ENCODE measurements at places on chromosomes 3 and 15.

- DNase-seq, result no peak
These were observed 10.4 kb downstream of the SOX2 start for GRCh38 chr3:181722156-181722555.

GRCh38 chr3:156459434-156459833 lies 95.5 kb downstream of the SSR3 start:
- DNase-seq, result no peak

DNA sequence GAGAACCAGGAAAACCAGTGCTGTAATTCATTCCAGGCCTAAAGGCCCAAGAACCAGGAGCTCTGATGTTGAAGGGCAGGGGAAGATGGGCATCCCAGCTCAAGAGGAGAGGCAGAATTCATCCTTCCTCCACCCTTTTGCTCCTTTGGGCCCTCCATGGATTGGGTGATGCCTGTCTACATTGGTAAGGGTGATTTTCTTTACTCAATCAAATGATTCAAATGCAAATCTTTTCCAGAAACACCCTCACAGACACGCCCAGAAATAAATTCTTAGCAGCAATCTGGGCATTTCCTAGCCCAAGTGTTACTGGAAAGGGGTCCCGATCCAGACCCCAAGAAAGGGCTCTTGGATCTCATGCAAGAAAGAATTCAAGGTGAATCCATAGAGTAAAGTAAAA lies 17.6 kb upstream of the APOD start:
- DNase-seq, result no peak

GRCh38 chr15:68031404-68031803 lies 22.7 kb upstream of the PIAS1 start:
- no peak for DNase-seq

DNA sequence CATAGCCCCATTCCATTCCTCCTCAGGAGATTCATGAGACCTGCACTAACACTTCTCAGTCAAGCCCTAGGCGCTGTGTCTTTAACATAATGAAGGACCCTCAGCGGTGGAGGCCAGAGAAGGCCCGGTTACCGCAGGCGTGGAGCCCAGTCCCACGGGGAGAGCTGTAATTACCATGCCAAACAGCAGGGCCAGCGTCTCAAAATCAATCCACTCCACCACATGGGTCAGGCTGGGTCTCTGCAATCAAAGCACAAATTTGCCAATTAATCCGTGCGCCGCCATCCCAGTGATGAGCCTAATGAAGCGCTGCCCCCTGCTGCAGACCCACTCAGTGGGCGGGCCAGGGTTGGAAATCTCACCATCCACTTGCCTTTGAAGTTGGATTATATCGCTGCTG lies 109.7 kb downstream of the OCA2 start:
- no peak for DNase-seq

DNA sequence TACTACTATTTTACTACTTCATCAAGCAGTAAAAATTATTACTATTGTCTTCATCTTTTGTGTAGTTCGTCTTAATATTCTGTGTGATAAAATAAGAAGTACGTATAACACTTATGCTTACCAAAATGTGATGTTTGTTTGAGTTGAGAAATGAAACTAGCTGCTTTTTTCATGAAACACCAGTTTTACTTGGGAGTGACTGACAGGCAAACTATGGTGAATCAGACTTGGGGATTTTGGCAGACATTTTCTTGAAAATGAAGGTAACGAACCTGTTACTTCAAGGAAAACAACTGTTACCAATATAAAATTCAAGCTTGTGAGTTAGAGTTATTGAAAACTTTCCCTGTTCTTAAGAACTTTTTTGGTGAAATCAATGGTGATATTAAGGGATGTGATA lies 10.3 kb downstream of the U2SURP start:
- DNase-seq, result no peak
